Subcutaneous preadipocyte (primary cell): ENCODE measurements at places on chromosomes 2 and 18. TPM values are rescaled to one million over a fixed set of nuclear protein-coding genes. Genes with fewer than 3 reads are reported as not detected.

CRYGC gene
- total RNA-seq, result not detected in 2 replicates

ASPRV1 gene
- total RNA-seq, result 0.20 and 0.37 TPM in 2 replicates

CTLA4 gene
- total RNA-seq, result not detected in 2 replicates

KLHL30 gene
- total RNA-seq, result under 0.01 TPM in 2 replicates

SERPINB2 gene
- 1.8 and 3.5 TPM in 2 replicates for total RNA-seq

SLC11A1 gene
- total RNA-seq, result under 0.01 and 0.20 TPM in 2 replicates

SLC9A4 gene
- total RNA-seq, result not detected in 2 replicates

DYNAP gene
- total RNA-seq, result 0.20 TPM in 1 of 2 replicates, not detected in the other

MALL gene
- total RNA-seq, result 4.7 and 8.8 TPM in 2 replicates

AP1S3 gene
- total RNA-seq, result 1.8 and 2.0 TPM in 2 replicates

KATNAL2 gene
- 2.5 and 4.8 TPM in 2 replicates for total RNA-seq

KCNE4 gene
- total RNA-seq, result 0.73 and 1.6 TPM in 2 replicates

CRYGB gene
- total RNA-seq, result not detected in 2 replicates

GPR75 gene
- 1.8 and 4.1 TPM in 2 replicates for total RNA-seq

M1AP gene
- not detected in 2 replicates for total RNA-seq

DTNA gene
- total RNA-seq, result 24.6 and 31.6 TPM in 2 replicates

CYRIA gene
- 2.5 and 2.6 TPM in 2 replicates for total RNA-seq

SEMA4C gene
- 13.6 and 14.3 TPM in 2 replicates for total RNA-seq

CIB4 gene
- total RNA-seq, result not detected in 2 replicates

UGT1A9 gene
- not detected in 2 replicates for total RNA-seq

HOXD12 gene
- total RNA-seq, result not detected in 2 replicates

LOXHD1 gene
- total RNA-seq, result not detected in 2 replicates

MLPH gene
- 22.4 and 49.5 TPM in 2 replicates for total RNA-seq

KCNG2 gene
- not detected in 2 replicates for total RNA-seq

CD226 gene
- under 0.01 and 0.59 TPM in 2 replicates for total RNA-seq

RFTN2 gene
- total RNA-seq, result 2.5 and 4.4 TPM in 2 replicates

TMEM200C gene
- under 0.01 TPM in 1 of 2 replicates, not detected in the other for total RNA-seq

PPP1R1C gene
- not detected in 2 replicates for total RNA-seq

NEU2 gene
- total RNA-seq, result not detected in 2 replicates

CDK5R2 gene
- total RNA-seq, result not detected in 2 replicates

IL36G gene
- total RNA-seq, result not detected in 2 replicates

SKOR2 gene
- not detected in 2 replicates for total RNA-seq

WDR12 gene
- total RNA-seq, result 40.5 and 44.8 TPM in 2 replicates

RBM44 gene
- 0.37 and 0.39 TPM in 2 replicates for total RNA-seq

FTCDNL1 gene
- 1.8 and 2.2 TPM in 2 replicates for total RNA-seq

CHRND gene
- not detected in 2 replicates for total RNA-seq

SANBR gene
- total RNA-seq, result 8.5 and 10.4 TPM in 2 replicates

PCARE gene
- not detected in 2 replicates for total RNA-seq

INO80C gene
- 5.5 and 13.5 TPM in 2 replicates for total RNA-seq

RESP18 gene
- total RNA-seq, result not detected in 2 replicates

POTEI gene
- total RNA-seq, result not detected in 2 replicates

ST6GAL2 gene
- under 0.01 TPM in 1 of 2 replicates, not detected in the other for total RNA-seq

DCDC2C gene
- not detected in 2 replicates for total RNA-seq

MBD5 gene
- 25.0 and 25.4 TPM in 2 replicates for total RNA-seq

FLACC1 gene
- 1.4 and 1.5 TPM in 2 replicates for total RNA-seq

ANKRD62 gene
- not detected in 2 replicates for total RNA-seq

NFATC1 gene
- total RNA-seq, result 2.3 and 2.6 TPM in 2 replicates

MAP3K19 gene
- not detected in 2 replicates for total RNA-seq

NPC1 gene
- 78.0 and 83.8 TPM in 2 replicates for total RNA-seq
